Bone marrow (tissue), 2 donors: ENCODE measurements at places on chromosomes 4 and X.

DNA sequence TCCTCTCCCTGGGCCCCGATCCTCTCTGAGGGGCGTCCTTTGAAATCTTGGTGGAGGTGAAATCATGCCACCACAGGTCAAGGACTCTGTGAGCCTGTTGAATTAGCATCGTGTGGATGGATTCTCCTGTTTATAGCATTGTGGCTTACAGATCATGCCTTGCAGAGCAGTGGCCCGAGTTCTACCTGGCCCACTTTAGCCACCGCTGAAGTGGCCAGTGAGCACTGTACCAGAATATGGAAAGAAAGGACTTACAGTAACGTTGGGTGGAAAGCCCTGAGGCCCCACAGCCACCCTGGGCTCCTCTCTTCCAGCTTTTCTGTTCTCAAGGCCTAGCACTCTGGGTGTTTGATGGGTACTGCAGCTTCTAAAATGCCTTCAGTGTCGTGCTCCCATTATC is 35.3 kb downstream of the NPFFR2 start:
- DNase-seq = no peak

DNA sequence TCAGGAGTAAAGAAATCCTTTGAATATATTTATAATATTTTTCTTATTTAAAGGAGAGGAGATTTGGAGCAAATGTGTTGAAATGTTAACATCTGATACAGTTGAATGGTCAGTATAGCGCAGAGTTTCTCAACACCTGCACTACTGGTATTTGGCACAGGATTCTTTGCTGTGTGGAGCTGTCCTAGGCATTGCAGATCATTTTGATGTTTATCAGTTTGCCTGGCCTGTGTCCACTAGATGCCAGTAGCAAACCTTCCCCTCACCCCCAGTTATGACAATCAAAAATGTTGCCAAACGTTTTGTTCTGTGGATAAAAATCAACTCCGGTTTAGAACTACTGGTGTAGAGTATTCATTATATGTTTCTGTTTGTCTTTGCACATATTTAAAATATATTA is 765.3 kb upstream of the SLIT2 start:
- DNase-seq = no peak

- no peak for DNase-seq
Observed at GRCh38 chr4:145944886-145945285, 6.3 kb upstream of the ZNF827 start.

- DNase-seq = no peak
Observed at GRCh38 chr4:48664938-48665337, 115.1 kb downstream of the FRYL start.

DNA sequence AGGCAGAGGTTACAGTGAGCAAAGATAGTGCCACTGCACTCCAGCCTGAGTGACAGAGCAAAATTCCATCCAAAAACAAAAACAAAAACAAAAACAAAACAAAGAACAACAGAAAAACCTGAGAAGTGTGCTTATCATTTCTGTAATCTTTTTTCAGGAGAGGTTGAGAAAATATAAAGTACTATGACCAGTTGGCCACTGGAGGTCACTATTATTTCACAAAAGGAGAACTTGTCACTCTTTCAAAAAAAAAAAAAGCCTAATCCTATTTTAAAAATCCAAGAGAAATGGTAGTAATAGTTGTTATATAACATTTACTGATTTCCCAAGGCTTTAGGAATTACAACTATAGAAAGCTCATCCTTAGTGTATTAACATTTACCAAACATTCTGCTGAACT is 24.9 kb upstream of the RNF150 start:
- DNase-seq = no peak

DNA sequence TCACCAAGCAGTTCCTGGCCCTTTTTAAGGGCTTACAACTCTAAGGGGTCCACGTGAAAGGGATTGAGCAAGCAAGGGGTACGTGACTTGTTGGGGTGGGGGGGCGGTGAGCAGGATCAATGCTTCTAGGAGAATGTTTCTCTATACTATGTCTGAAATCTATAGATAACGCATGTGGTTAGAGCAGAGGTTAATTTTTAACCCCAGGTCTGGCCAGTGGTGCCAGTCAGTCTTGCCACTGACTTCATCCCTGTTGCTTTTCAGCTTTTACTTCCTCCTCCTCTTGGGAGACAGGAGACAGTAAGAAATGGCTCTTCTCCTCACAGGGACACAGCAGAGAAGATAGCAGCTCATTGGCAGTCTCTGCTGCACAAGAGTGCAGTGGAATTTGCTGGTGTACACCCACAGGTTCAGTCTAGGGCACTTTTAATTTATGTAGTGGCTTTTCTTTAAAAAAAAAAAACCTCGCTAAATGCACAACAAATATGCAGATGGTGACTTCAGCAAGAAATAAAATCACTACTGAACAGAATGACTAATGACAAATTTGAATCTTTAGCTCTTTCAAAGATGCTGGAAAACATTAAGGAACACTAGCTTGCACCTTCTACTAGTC is 190.5 kb downstream of the CCNG2 start:
- no peak for DNase-seq

- DNase-seq = no peak
Observed at GRCh38 chr4:147826288-147826646, 94.4 kb downstream of the ARHGAP10 start.

GRCh38 chr4:147492761-147493160 is 11.9 kb downstream of the EDNRA start:
- DNase-seq = no peak

GRCh38 chr4:181564625-181565024 is 678.6 kb upstream of the TENM3 start:
- DNase-seq = no peak

GRCh38 chr4:169984173-169984572 is 42.0 kb downstream of the MFAP3L start:
- no peak for DNase-seq

- DNase-seq = no peak
Observed at GRCh38 chr4:4284827-4285618, 4.9 kb downstream of the LYAR start.

DNA sequence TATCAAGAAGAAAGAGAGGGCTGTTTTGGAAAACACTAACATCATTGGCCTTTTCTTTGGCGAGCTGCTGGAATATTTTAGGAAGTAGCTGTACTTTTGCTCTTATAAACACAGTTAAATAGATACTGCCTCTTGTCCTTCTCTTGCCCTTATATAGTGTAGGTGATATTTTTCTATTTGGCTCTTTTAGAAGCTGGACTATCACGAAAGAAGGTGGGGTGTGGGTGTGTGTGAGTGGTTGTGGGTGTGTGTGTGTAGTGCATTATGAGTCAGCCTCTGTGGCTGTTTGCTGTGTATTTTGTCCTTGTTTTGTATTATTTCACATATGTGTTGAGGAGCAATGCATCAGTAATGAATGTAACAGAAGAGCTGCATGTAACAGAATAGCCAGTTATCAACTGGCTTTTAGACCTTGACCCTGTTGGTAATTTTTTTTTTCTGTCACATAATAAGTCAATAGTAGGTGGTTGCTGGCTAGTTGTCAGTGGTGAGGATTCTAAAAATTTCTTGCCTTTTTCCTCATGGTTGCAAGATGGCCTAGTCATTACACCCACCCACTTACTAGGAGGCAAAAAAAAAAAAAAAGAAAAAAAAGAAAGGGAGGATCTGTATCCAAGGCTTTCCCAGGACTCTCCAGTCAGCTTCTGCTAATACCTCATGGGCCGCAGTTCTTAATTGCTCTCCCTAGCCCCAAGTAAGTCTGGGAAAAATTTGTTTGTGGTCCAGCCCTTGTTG is 23.8 kb downstream of the ARHGAP10 start:
- no peak for DNase-seq

DNA sequence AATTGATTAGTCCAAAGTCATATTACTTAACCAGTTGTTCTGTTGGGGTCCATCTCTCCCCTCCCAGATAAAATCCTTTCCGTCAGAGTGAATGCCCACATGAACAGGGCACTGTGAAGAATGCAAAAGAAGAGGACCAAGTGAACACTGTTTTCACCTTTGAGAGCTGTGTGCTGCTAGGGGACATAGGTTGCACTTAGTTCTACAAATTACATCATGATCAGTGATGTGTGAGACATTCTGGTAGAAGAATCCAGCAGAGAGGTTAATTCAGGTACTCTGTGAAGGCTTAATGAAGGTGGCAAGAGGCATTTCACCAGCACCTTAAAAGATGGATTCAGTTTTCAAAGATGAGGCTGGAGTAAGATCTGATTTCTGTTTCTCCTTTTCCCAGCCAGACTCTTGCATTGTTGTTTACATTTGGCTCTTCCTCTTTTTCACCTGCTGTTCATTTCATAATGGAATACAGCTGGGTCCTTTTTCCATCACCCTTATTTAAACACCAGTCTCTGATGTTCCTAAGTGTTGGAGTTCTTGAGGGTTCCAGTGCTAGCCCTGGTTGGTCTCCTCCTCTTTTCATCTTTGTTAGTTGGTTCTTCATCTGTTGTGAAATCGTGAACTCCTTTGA is 10.9 kb downstream of the GAB1 start:
- DNase-seq = no peak

GRCh38 chr4:100486496-100486895 is 31.3 kb downstream of the EMCN start:
- DNase-seq = no peak

DNA sequence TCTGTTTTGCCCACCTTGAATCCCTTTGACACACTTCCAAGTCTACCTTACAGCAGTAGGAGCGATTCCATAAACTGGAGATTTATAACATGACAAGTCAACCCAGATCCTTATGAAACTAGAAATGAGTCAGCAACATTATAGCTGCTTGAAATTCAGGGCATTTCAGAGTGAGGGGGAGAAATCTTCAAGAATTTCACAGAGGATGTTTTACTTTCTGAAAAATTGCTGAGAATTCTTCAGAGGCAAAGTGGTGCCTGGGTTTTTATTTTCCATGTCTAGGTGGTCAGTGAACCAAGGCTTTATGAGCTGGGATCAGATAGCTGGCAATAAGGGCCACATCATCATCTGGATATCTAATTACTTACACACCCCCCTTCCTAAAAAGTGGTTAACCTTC is 119.8 kb downstream of the PPARGC1A start:
- no peak for DNase-seq
